Mucosa of gallbladder (tissue), 1 donor: ENCODE measurements at places on chromosomes 7 and 10. TPM values are rescaled to one million over a fixed set of nuclear protein-coding genes. Genes with fewer than 3 reads are reported as not detected.

STK32C gene
- total RNA-seq = 23.8 TPM

MEOX2 gene
- total RNA-seq = 2.4 TPM

NPY4R gene
- 0.14 TPM for total RNA-seq

- no peak for DNase-seq
Measured at GRCh38 chr7:98779800-98780587, 89.8 kb downstream of the TMEM130 start.

GRCh38 chr7:90569368-90569767, 26.8 kb upstream of the CDK14 start:
- no peak for DNase-seq

- no peak for DNase-seq
Measured at GRCh38 chr10:34403512-34403911, 411.6 kb downstream of the PARD3 start.

GRCh38 chr7:134018306-134018705, 108.8 kb upstream of the LRGUK start:
- no peak for DNase-seq
